ENCODE measurements at places on chromosomes 2 and 18. TPM values are rescaled to one million over a fixed set of nuclear protein-coding genes. Genes with fewer than 3 reads are reported as not detected.
A peak's percentile ranks its signal among the peaks of the same experiment; 100 is the strongest.

Gene AQP12A
- not detected for total RNA-seq

Gene SMYD1
- 316 TPM for total RNA-seq

Gene SCN7A
- total RNA-seq: 46.3 TPM

Gene NOSTRIN
- total RNA-seq: 19.1 TPM

Gene RGPD3
- total RNA-seq: 0.05 TPM

Gene ADD2
- 5.6 TPM for total RNA-seq

Gene AGBL5
- total RNA-seq: 9.5 TPM

Gene DES
- total RNA-seq: 9,618 TPM

Gene RNU2-63P
- total RNA-seq: not detected

DNA sequence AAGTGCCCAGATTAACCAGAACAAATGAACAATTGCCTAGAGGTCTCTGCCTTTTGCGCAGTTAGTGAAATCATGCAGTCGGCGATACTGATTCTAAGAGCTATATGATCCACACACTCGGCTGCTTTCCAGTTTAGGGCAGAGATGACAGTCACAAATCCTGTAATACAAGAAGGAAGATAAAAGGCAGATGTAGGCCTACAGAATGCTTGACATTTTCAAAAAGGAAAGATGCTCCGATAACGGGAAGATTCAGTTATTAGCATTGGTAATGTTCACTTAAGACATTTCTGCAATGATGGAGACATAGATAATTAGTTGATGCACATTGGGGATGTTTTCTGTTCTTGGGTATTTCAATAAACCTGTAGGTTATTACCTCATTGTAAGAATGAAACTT lies 19.5 kb downstream of the NYAP2 start:
- H3K36me3 ChIP-seq: no peaks in the 10 kb centered on the region
- no peak overlapping the region for H3K27ac ChIP-seq
- no peaks in the 10 kb centered on the region for H3K27me3 ChIP-seq
- no peak overlapping the region for H3K4me3 ChIP-seq
- no peaks in the 10 kb centered on the region for H3K4me1 ChIP-seq

- H3K27me3 ChIP-seq: no peaks in the 10 kb centered on the region
- H3K4me3 ChIP-seq: no peak overlapping the region
- H3K36me3 ChIP-seq: peaks cover 9% of the 10 kb centered on the region
- H3K27ac ChIP-seq: no peak overlapping the region
Measured at GRCh38 chr18:55455938-55456337, 132.1 kb downstream of the TCF4 start.

DNA sequence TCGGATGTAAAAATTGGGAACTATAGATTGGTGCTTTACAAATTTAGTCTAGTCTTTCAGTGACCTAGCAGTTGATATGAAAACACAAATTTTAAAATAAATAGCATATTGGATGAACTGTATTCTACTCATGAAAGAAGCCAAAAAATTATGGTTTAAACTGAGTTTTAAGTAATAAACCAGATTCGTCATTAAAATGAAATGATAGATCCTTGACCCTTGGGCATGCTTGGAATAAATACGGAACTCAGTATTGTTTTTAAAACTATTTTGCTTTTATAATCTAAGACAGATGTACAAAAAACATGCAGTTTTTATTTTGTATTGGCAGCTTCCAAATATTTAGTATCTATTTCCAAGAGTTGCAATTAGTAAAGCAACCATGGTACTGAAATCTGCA lies 34.6 kb upstream of the TBR1 start:
- no peak overlapping the region for H3K4me3 ChIP-seq
- no peak overlapping the region for H3K27ac ChIP-seq
- H3K4me1 ChIP-seq: peaks cover 4% of the 10 kb centered on the region
- H3K27me3 ChIP-seq: no peaks in the 10 kb centered on the region

DNA sequence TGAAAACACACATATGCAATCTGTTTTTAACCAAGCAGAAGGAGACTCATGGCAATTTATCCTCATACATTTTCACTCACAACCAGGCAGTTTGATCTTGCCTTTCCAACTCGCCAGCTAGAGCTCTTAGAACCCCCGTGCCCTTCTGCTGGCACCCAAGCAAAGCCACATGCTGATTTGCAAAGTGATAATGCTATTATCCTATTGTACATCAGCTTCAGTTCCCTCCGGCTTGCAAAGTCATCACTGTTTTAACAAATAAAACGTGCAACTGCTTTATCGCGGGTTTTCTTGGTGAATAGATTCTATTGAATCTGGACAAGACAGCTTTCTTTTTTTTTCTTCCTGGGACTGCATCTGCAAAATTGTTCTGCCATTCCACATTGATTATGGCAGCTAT lies 314.6 kb downstream of the LNPK start:
- H3K27me3 ChIP-seq: peaks cover 56% of the 10 kb centered on the region
- no peak overlapping the region for H3K4me3 ChIP-seq
- H3K27ac ChIP-seq: no peak overlapping the region
- H3K4me1 ChIP-seq: no peaks in the 10 kb centered on the region
- no peaks in the 10 kb centered on the region for H3K36me3 ChIP-seq

- H3K27me3 ChIP-seq: no peaks in the 10 kb centered on the region
- H3K4me3 ChIP-seq: no peak overlapping the region
- DNase-seq: no peak
- H3K27ac ChIP-seq: no peak overlapping the region
- H3K36me3 ChIP-seq: no peaks in the 10 kb centered on the region
Measured at GRCh38 chr2:101396316-101396717, 9.0 kb upstream of the CREG2 start.

DNA sequence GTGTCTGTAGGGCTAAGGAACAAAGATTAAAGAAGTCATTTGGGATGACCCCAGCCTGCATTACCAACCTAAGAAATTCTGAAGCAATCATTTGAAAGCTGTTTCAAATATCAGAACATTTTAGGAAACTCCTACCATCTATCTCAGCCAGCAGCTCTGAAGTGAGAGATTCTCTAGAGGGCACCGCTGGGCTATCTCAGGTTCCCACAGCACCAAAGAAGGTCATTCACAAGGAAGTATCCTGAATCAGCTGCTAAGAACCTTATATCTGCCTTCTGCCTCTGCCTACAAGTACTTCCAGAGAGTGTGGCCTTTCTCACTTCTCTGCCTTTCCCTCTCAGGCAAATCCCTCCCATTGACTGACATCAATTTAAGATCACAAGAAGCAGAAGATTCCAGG lies 13.4 kb upstream of the EVA1A start:
- H3K27ac ChIP-seq: no peak overlapping the region
- H3K27me3 ChIP-seq: no peaks in the 10 kb centered on the region
- DNase-seq: no peak
- H3K36me3 ChIP-seq: no peaks in the 10 kb centered on the region

DNA sequence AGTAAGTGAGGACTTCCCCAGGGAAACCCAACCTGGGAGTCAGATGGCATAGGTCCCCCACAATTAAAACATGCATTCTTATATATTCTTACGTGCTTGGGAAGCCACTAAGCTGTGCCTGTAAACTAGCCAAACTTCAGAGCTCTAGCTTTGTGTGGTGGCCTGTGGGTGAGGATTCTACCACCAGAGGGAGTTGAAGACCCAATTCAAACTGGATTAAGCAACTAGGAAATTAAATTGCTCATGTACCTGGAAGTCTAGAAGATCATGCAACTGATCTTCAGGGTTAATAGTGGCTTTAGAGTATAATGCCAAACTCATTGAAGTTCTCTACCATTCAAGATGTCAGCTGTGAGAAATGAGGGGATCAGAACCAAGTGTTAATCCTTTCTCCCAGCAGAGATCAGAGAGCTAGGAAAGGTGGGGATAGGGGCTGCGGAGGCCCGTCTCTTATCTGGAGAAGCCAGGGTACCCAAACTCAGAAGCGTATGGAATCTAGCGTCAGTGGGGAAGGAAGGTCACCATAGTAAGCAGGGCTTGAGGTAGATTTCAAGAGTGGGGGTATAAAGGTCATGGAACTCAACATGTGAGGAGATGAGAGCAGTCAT lies 53.2 kb upstream of the CCDC85A start:
- no peaks in the 10 kb centered on the region for H3K36me3 ChIP-seq
- H3K27ac ChIP-seq: no peak overlapping the region
- H3K4me1 ChIP-seq: no peaks in the 10 kb centered on the region
- no peaks in the 10 kb centered on the region for H3K27me3 ChIP-seq
- DNase-seq: no peak
- H3K4me3 ChIP-seq: no peak overlapping the region

DNA sequence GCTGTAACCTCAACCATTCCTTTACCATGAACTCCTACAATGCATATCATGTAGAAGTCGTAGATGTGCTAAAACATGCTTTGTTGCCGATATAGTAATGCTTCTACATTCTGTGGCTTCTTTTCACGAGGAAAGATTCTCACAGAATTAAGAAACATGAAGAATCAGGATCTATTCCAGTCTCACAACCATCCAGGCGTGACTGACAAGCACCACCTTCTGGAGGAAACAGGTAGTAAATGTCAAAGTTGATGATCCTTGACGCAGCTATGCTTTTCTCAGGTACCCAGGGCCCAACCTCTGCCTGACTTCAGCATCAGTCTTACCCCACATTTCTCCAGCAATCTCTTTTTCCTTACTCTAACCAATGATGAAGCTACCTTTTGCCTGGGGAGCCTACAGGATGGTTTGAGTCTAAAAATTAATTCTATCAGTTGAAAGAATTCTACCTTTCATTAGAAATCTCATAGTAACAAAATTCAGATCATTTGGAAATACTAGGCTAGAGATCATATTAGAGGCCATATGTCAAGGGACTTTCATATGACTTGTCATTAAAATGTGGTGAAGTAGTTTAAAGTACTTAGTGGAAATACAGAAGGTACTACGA lies 123.3 kb upstream of the RND3 start:
- no peak overlapping the region for H3K27ac ChIP-seq
- no peak overlapping the region for H3K4me3 ChIP-seq
- H3K4me1 ChIP-seq: peaks cover 10% of the 10 kb centered on the region
- no peaks in the 10 kb centered on the region for H3K36me3 ChIP-seq

GRCh38 chr2:235876099-235876679 lies 292.0 kb downstream of the GBX2 start:
- H3K4me1 ChIP-seq: no peaks in the 10 kb centered on the region
- H3K27me3 ChIP-seq: no peaks in the 10 kb centered on the region
- no peak overlapping the region for H3K4me3 ChIP-seq

- H3K27ac ChIP-seq: no peak overlapping the region
- no peaks in the 10 kb centered on the region for H3K36me3 ChIP-seq
- no peak for DNase-seq
- no peaks in the 10 kb centered on the region for H3K4me1 ChIP-seq
Measured at GRCh38 chr2:234116010-234116409, 65.5 kb downstream of the SPP2 start.

GRCh38 chr2:175207741-175208438 lies 26.4 kb upstream of the ATP5MC3 start:
- H3K36me3 ChIP-seq: no peaks in the 10 kb centered on the region
- H3K27me3 ChIP-seq: no peaks in the 10 kb centered on the region
- peak; percentile 79 for DNase-seq
- H3K4me1 ChIP-seq: no peaks in the 10 kb centered on the region
- H3K4me3 ChIP-seq: no peak overlapping the region

DNA sequence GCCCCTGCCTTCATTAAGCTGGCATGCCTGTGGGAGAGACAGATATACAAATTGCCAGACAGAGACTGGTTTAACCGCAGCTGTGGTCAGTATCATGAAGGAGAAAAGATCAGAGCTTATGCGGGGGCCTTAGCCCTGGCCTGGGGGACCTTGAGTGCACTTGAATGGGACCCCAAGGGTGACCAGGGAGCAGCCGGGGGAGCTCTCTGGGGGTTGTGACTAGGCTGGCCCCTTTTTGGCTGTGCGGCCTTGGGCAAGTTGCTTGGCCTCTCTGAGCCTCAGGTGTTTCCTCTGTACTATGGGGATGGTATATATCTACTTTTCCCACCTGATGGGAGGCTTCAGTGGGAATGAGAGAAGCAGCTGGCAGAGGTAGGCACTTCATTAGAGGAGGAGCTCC lies 35.7 kb downstream of the INHBB start:
- H3K36me3 ChIP-seq: no peaks in the 10 kb centered on the region
- no peaks in the 10 kb centered on the region for H3K4me1 ChIP-seq
- no peak overlapping the region for H3K27ac ChIP-seq

DNA sequence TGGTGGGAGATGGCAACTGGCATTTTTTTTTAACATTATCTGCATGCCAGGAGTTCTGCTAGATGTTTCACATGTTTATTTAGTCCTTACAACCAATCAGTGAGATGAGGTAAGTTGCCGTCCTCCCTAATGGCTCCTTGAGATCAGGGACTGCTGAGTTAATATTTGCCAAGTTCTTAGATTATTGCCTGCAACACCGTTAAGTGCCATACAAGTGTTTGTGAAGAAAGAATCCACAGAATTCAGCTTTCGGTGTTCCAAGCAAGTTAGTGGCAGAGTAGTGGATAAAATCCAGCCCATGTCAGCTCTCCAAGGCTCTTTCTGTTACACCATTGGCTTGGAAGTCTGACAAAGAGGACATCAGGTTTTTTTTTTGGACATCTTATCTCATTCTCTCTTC lies 95.9 kb downstream of the C1QL2 start:
- no peak for DNase-seq
- no peak overlapping the region for H3K27ac ChIP-seq
- no peaks in the 10 kb centered on the region for H3K4me1 ChIP-seq
- H3K4me3 ChIP-seq: no peak overlapping the region
